Glutamatergic neuron (in vitro differentiated cells): ENCODE measurements at places on chromosomes 3 and 15. TPM values are rescaled to one million over a fixed set of nuclear protein-coding genes. Genes with fewer than 3 reads are reported as not detected.

The MED12L gene
- 7.8 TPM for total RNA-seq

The P2RY12 gene
- not detected for total RNA-seq

The ZNF860 gene
- total RNA-seq: not detected

DNA sequence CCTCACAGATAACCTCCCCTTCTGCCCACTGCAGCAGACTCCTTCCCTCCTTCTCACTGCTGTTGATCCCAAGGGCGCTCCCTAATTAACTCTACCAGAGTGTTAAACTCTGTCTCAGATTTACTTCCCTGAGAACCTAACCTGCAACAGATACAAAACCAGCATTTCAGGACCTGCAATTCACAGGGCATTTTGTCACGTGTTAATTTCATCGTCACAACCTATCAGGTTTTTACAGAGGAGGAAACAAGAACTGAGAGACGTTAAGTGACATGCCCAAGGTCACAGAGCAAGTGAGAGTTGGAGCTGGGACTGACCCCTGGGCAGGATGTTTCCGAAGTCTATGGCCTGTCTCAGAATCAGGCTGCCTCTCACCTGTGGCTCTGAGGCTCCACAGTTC, 223.9 kb downstream of the UACA start:
- H3K4me3 ChIP-seq: no peak overlapping the region
- DNase-seq: no peak

DNA sequence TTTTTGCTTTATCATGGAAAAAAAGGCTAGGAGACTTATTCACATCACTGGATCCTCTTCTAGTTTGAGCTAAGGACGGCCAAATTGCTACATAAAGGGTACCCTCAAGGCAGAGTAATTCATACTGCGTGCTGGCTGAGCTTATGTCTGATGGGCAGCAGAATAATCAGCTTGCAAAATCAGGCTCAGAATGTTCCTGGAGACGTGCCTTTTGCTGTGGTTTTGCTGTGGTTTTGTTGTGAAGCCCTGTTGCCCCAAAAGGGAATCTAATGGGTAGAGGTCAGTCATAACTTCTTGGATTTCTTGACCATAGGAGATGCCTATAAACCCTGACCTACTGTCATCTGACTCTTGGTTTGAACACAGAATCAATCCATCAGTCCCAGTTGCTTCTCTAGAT, 189.9 kb downstream of the SOX2 start:
- H3K27me3 ChIP-seq: no peaks in the 10 kb centered on the region
- H3K27ac ChIP-seq: no peak overlapping the region
- DNase-seq: no peak
- H3K4me3 ChIP-seq: no peak overlapping the region
